ENCODE measurements at places on chromosomes 6 and 20.

GRCh38 chr20:8002056-8002455 lies 17.5 kb downstream of the TMX4 start:
- DNase-seq = no peak

DNA sequence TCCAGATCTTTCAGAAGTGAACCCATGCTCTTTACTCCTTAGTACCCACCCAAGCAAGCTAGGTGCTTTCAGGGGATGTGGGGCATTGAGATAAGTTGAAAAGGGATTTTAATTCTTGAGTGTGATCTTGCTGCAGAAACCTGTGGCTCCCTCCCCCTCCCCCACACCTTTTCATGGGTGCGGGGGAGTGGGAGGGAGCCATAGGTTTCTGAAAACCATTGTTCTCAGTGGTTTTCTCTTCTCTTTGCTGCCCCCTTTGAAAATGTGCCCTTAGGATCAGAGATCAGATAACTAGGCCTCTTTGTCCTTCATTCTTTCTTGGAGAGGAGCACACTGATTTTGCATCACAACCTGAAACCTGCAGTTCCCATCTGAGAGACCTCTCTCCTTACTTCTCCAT lies 2.4 kb downstream of the PCSK2 start:
- DNase-seq = no peak

DNA sequence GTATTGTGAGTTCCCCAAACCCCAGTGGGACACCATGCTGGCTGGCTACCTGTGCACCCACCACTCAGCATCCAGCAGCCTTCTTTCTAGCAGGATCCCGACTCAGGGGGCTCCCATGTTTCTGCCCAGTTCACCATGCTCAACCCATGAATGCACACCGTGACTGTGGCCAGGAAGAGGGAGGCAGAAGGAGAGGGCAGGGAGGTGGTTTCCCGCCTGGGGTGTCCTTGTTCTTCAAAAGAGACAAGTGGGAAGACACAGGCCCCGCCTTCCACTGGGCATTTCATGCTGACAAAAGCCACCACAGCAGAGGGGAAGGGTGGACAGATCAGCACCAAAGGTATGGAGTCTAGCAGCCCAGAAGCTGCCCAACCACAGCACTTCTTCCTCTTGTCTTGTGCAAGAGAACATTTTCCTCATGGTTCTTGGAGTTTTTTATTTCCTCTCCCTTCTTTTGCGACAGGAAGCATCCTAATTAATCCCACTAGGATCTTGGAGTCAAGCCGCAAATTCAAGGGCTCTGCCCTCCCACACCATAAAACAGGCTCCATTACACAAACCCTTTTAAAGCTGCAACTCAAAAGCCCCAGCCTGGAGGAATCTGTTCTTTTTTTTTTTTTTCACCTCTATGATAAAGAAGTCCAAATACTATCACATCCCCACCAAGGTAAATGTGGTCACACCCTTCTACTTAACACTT lies 13.5 kb upstream of the ANKRD60 start:
- no peak for DNase-seq

GRCh38 chr6:110596354-110596753 lies 119.9 kb upstream of the SLC22A16 start:
- no peak for DNase-seq

DNA sequence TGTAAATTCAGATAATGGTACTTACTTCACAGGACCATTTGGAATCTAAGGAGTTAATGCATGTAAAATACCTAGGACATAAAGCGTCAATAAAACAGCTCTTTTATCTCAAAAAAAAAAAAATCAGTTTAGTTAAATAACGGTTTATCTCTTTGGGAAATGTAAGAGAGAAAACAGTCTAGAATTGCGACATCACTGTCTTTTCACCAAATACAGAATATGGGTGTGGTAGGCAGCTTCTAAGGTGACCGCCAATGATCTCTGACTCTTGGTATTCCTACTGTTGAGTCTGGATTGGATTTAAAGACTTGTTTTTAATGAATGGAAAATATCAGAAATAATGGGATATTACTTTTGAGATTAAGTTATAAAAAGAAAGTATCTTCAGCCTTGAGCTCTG lies 111.5 kb downstream of the EYS start:
- DNase-seq = no peak

DNA sequence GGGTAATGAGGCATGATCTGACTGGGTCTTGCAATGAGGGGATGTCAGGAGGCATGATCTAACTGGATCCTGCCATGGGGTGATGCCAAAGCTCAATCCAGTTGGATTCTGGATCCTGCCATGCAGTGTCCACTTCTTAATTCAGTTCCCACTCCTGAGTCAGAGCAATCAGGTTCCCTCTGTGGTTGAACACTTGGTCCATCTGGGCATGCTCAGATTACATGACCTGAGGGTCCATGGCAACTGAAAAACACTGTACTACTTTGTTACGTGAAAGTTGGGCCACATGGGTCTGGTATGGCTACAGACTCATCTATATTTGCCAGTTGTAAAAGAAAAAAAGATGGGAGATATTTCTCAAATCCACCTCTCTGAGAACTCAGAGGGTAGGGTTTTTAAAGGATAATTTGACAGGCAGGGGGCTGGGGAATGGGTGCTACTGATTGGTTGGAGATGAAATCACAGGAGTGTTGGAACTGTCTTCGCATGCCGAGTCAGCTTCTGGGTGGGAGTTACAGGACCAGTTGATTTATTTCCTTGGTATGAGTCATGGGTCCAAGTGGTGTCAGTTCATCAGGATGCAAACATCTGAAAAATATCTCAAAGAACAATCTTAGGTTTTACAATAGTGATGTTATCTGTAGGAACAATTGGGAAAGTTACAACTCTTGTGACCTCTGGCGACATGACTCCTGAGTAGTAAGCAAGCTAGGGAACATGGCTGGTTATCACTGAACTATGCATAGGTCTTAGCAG lies 21.6 kb downstream of the C6orf163 start:
- DNase-seq = no peak

- no peak for DNase-seq
These were observed 54.8 kb downstream of the UTRN start for GRCh38 chr6:144339859-144340452.

GRCh38 chr6:501891-502601 lies 110.5 kb downstream of the IRF4 start:
- DNase-seq = peak; percentile 28

DNA sequence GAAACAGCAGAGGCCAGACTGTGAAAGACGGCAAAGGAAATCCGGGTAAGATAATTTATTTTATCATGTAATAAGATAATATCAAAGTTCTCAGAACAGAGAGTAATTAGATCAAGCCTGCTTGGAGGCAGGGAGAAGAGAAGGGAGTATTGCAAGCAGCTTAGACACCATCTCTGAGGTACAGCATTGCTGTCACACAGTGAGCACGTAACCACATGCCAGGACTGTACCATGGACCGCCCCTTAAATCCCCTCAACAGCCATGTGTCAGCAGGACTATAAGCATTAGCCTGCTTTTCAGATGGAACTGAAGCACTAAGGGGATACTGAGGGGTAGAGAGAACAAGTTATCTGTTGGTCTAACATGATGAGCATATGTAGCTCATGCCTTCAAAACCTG lies 141.5 kb downstream of the C6orf118 start:
- no peak for DNase-seq

GRCh38 chr6:160790028-160790792 lies 88.2 kb downstream of the PLG start:
- DNase-seq = no peak

- DNase-seq = no peak
These were observed 26.2 kb upstream of the PGK2 start for GRCh38 chr6:49813248-49813647.

DNA sequence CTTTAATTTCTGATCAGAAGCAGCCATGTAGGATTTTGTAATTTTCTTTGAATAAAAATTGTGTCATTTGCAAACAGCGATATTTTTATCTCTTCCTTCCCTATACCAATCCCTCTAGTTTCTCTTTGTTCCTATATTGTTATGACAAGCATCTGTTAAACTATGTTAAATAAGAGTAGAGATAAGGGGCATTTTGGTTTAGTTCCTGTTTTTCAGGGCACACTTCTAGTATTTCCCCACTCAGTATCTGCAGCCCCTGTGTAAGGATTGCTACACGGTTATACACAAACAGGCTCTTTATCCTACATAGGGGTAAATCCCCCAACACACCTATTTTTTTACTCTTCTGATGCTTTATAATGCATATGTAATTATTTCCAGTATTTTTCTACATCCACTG lies 42.1 kb downstream of the TRERF1 start:
- DNase-seq = no peak

DNA sequence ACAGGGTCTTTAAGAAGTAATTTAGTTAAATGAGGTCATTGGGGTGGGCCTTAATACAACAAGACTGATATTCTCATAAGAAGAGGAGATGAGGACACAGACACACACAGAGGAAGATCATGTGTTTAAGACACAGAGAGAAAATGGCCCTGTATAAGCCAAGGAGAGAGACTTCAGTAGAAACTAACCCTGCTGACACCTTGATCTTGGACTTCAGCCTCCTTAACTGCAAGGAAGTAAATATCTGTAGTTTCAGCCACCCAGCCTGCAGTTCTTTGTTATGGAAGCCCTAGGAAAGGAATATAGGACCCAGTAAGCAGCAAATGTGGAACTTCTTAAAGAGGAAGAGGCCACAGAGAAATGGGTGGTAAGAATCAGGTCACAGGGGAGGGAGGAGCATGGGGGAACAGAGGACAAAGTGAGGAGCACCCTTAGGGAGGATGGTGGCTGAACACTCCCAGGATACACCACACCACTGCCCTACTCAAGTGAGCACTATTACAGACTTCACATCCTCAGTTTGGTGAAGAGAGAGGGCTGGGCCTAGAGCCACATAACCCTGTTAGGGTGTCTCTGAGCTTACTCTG lies 762 bp downstream of the SIRPB1 start:
- no peak for DNase-seq
